ENCODE measurements at places on chromosomes 3 and 15. TPM values are rescaled to one million over a fixed set of nuclear protein-coding genes. Genes with fewer than 3 reads are reported as not detected.

DNA sequence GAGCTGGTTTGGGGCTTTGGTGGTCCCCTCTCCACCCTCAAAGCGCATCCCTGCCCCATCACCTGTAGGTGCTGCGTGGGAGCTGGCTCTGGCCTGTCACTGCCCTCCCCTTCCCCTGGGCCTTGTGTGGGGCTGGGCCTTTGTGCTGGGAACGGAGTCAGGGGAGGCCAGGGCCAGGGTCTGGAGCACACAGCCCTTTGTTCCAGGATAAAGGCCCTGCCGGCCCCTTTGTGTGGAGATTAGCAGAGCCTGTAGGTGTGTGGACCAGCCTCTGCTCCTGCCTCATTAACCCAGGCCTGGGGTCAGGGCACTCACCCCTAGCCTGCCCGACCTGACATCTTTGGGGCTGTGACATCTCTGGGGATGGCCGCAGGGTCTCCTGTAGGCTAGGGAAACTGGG is 8.9 kb downstream of the EPHB3 start:
- DNase-seq, result no peak

GRCh38 chr3:102068327-102068726 is 219.0 kb downstream of the NFKBIZ start:
- no peak for DNase-seq

DNA sequence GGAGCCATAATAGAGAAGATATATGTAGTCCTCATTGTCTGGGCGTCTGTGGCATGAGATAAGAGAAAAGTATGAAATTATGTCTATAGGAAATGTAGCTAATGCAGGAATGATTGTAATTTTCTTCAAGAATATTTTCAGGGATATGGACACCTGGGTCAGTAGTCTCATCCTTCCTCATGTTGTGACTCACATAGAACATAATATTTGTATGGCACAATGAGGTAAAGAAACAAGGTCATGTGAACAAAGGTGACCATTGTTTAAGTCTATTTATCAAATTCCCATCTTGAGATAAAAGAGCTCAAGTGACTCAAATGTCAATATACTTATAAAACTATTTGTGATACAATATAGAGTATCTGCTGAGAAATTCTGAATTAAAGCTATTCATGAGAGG is 345.5 kb upstream of the ROBO1 start:
- no peak for DNase-seq

- DNase-seq, result no peak
These were observed 10.8 kb downstream of the ESYT3 start for GRCh38 chr3:138445236-138445635.

DNA sequence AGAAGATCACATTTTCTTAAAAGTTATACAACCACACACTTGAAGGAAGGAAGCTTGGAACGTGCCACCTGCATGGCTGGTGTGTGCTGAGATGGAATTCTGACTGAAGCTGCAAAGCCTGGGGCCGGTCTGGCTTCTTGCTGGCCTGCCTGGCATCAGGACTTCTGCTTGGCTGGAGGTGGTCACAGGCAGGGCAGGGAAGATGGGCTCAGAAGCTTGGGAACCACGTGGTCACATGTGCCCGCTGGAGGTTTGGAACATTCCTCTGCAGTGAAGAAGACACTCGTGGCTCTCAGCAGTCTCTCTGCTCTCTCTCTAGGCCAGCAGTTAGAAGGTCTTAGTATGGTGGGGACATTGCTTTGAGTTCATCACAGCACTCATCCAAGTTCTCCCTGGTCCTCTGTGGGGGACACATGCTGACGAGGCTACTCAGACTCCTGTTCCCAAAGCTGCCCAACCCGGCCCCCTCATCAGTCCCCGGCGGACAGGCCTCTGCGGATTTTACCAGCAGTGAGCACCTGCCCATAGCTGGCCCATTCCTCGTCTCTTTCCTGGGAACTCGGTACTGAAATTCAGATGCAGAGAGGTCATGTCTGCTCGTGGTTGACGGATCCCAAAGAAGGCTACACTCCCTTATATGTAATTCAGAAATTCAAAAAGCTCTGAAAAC is 229.0 kb downstream of the ADAMTS17 start:
- DNase-seq, result no peak

GRCh38 chr3:197168606-197169005 is 129.8 kb downstream of the DLG1 start:
- no peak for DNase-seq

The SLC12A1 gene
- not detected for total RNA-seq

The PPP2R3A gene
- total RNA-seq, result 12.2 TPM

The THSD4 gene
- 41.1 TPM for total RNA-seq

All from ovary (tissue), 10 donors.